Ureter (tissue), 1 donor: ENCODE measurements at places on chromosomes 5 and 9. TPM values are rescaled to one million over a fixed set of nuclear protein-coding genes. Genes with fewer than 3 reads are reported as not detected.

GRCh38 chr9:109934136-109934856 is 154.3 kb downstream of the PALM2AKAP2 start:
- no peak for DNase-seq

Gene CYLC2
- not detected for total RNA-seq

DNA sequence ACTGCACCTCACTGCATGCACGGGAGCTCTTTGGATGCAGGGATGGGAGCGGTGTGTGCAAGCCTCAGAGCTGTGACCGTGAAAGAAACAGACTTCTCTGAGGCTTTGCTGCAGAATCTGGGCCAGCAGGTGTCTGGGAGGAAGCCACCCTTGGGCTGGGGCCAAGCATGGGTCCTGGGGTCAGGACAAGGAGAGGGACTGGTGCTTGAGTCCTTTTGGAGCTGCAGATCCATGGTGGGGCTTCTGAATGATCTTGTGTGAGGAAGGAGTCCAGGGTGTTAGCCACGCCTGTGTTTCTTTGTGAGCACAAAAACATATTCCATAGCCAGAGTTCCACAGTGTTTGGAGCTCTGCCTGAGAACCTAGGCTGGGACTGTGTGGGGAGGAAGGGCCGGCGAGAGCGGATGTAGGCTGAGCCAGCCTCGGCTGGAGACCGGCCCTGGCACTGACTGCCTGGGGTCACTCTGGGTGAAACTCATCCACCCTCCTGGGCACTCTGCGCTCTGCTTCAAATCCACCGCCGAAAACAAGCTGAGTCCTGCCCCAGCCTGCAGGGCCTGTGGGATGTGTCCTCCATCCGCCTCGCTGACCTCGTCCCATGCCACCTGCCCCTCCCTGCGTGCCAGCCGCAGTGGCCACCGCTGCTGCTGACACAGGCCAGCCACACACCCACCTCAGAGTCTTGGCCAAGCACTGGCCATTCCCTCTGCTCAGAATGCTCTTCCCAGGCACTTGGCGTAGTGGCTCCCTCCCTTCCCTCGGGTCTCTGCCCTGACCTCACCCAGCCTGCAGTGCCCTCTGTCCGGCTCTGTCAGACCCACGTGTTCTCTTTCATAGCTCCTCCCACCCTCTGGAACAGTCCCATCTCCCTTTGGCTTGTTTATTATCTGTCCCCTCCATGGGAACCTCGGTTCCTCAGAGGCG is 26.7 kb downstream of the ERGIC1 start:
- DNase-seq = peak; percentile 86

Gene LCN1
- total RNA-seq = not detected

Gene TRPM3
- total RNA-seq = 1.3 TPM

DNA sequence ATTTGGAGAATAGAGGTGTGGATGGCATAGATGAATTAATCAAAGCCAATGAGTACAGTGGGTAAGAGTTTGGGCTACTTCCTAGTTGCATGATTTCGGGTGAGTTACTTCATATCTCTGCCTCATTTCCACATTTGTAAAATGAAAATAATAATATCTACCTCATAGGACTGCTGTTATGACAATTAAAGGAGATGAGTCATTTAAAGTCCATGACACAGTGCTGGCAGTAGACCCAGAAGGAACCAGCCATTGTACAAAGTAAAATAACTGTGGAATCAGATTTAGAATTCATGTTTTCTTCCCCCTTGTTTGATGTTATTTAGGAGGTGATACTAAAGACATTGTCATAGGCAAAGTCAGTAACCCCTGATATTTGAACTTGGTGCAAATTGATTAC is 139.5 kb upstream of the SLC27A6 start:
- DNase-seq = no peak

DNA sequence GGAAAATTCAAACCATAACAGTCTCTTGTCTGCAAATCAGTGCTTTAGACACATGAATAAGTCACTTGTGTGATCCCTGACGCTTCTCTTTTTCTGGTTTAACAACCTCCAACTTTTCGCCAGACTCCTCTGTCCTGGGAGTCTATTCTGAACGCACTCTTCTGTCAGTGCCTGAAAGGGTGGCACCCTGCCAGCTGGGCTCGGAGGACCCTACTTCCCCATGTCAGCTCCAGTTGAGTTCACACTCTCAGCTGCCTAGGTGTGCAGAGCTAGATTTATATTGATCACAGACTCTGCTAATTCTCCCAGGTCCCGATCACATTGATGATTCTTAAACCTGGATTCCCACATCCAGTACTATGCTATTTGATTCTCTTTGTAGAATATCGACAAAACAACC is 649.1 kb downstream of the BNC2 start:
- no peak for DNase-seq

GRCh38 chr9:116868201-116868600 is 181.1 kb downstream of the TRIM32 start:
- DNase-seq = no peak

Gene RGS7BP
- 7.5 TPM for total RNA-seq

- no peak for DNase-seq
These were observed 48.4 kb downstream of the EXOSC2 start for GRCh38 chr9:130741831-130742449.

DNA sequence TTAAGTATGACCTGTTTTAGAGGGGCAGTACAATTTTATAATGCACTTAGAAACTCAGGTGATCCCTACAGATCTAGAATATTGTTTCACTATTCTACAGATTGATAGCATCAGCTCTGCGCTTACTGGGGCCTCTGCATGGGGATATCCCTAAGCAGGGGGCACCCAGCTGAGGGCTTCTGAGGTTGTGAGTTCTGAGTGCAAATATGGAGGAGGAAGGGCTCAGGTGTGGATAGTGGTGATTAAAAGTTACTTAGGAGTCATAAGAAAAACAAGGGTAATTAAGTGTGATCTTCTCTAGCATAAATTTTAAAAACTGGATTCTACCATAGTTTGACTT is 274.4 kb downstream of the EFNA5 start:
- DNase-seq = no peak

Gene TLX3
- not detected for total RNA-seq

Gene LRRC26
- total RNA-seq = not detected

GRCh38 chr9:115063058-115063845 is 54.7 kb downstream of the TNC start:
- no peak for DNase-seq

- DNase-seq = no peak
These were observed 55.0 kb upstream of the KCNMB1 start for GRCh38 chr5:170444181-170444580.

DNA sequence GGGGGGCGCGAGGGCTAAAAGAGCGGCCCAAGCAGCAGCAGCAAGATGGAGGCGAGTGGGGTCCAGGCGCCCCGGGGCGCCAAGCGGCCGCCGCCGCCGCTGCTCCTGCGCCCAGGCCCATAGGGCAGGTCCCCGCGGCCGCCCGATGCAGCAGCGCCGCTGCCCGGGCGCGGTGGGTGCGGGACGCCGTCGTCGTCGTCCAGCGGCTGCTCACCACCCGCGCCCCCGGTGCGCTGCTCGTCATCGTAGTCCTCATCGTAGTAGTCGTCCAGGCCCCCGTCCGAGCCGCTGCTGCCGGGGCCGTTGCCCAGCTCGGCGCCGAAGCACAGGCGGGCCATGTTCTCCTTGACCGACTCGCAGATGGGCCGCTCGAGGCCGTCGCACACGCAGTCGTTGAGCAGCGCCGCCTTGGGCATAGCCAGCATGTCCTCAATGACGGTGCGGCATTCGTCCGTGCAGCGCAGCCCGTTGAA is 1.5 kb downstream of the GAS1 start:
- DNase-seq = peak; percentile 55

GRCh38 chr9:92707530-92707929 is 37.6 kb upstream of the IPPK start:
- no peak for DNase-seq

- DNase-seq = peak; percentile 37
These were observed 5.7 kb downstream of the PHF2 start for GRCh38 chr9:93582115-93582514.

- no peak for DNase-seq
These were observed 498.3 kb downstream of the IRX1 start for GRCh38 chr5:4093970-4094369.

DNA sequence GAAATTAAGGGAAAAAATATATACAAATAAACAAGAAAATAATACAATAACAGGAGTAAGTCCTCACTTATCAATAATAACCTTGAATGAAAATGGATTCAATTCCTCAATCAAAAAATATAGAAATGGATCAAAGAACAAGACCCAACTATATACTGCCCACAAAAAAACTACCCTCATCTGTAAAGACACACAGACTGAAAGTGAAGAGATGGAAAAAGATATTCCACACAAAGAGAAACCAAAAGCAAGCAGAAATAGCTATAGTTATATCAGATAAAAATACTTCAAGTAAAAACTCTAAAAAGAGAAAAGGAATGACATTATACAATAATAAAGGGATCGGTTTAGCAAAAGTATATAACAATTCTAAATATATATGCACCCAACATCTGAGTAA is 66.5 kb downstream of the KIAA0825 start:
- no peak for DNase-seq

Gene TPPP
- total RNA-seq = 7.5 TPM

Gene TAF11L10
- not detected for total RNA-seq

Gene SHOC1
- total RNA-seq = 0.16 TPM

DNA sequence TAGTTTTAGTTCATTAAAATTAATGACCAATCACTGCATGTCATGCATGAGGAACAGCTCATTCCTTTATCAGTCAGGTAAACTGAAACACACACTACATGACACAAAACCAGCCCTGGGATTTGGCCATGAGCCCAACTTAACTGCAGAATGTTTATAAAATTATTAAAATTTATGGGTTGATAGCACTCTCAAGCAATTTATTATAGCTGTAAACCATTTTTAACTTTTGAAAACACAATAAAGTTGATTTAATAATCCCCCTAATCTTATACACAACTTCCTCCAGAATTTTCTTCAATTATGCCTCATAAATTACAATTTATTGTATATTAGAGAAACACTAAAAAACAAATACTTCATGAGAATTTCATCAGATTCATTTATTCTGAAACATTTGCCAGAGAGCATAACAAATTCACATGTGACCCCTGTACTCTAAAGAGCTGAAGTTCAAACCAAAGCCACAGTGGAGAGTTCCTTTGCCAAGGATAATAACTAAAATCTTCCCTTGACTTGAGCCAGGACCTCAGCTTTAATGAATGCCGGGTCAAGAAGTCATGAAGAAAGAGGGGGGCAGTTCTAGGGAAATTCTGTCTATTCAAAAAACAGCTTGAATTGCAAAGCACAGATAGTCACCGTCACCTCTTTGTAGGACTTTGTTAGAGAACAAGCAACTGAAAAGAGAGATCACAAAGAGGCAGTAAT is 763.7 kb upstream of the GRAMD2B start:
- peak; percentile 47 for DNase-seq

- DNase-seq = no peak
These were observed 77.0 kb downstream of the ANKRD55 start for GRCh38 chr5:56155992-56156584.

DNA sequence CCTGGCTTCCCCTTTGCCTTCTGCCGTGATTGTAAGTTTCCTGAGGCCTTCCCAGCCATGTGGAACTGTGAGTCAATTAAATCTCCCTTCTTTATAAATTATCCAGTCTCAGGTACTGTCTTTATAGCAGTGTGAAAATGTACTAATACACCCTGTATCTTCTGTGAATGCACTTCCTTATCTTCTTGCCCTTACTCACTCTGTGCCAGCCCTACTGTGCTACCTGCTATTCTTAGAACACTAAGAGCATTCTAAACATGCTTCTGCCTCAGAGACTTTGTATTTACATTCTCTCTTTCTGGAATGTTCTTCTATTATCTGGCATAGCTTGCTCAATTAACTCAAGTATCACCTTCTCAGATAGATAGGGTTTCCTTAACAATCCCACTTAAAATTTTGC is 164.4 kb upstream of the EDIL3 start:
- no peak for DNase-seq

GRCh38 chr5:146249801-146250200 is 46.4 kb downstream of the RBM27 start:
- DNase-seq = no peak

GRCh38 chr9:136786451-136786850 is 4.7 kb upstream of the TMEM141 start:
- no peak for DNase-seq

GRCh38 chr9:28922891-28923290 is 1349.6 kb upstream of the C9orf72 start:
- DNase-seq = no peak

Gene FCN2
- 0.49 TPM for total RNA-seq

DNA sequence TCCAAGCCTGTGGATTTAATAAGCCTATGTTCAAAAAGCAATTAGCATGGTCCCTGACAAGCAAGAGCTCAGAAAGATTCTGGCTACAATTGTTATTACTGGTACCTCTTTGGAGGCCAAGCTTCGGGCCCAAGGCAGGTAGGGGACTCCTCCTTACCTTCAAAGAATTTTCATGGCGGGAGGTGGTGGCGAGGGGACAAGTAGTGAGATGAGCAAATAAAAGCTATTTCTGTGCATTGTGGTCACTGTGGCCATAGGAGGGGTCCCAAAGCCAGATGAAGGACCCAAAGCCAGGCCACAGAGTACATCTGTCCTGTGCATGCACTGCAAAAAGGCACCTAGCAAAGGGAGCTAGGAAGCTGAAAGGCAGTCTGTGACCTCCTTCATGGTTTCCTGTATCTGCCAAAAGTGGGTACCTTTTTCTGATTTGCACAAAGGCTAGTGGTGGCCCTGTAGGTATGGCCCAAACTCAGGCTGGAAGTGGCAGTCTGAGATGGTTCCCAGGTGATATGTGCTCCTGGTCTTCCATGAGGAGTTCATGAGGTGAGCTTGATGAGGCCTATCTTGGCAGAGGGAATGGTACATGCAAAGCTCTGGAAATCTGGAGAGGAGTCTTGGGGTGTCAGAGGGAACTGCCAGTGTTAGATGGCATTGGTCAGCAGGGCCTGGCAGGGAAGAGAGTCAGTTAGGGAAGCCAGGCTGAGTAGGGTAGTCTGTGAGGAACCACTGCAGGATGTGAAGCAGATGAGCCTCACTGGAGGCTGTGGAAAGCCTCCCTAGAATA is 3.3 kb upstream of the CXXC5 start:
- DNase-seq = peak; percentile 26

Gene ZNF189
- 21.5 TPM for total RNA-seq
